NCI-H2107 (cell line): ENCODE measurements at places on chromosomes 5 and 9.
A peak's percentile ranks its signal among the peaks of the same experiment; 100 is the strongest.

GRCh38 chr5:174849426-174849825, 125.0 kb downstream of the MSX2 start:
- DNase-seq = no peak

GRCh38 chr9:22514871-22515270, 68.2 kb downstream of the DMRTA1 start:
- no peak for DNase-seq

- no peak for DNase-seq
Measured at GRCh38 chr9:21933865-21934264, 60.3 kb downstream of the CDKN2A start.

DNA sequence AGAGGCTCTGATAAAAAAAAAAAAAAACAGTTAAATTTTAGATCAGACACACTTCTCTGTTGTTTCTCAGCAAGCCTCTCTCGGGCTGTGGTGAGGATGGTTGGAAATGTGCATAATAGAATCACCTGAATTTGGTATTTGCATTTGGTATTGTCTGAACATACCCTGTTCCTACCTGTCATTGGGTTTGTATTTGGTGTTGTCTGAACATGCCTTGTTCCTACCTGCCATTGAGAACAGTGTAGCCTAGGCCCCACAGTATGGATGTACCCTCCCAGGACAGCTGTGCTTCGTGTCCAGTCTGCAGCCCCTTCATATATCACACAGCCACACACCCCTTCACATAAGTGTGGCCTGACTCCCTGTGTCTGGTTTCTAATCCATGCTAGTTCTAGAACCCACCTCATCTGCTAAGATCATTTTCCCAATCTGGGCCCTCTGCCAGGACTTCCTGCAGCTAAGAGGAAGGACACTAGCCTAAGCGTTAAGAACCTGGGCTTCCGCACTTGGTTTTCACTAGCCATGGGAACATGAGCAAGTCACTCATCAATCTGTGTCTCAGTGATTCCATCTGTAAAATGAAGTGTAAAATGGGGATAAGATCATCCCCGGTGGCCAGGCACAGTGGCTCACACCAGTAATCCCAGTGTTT, 49.2 kb downstream of the ITGA2 start:
- no peak for DNase-seq

DNA sequence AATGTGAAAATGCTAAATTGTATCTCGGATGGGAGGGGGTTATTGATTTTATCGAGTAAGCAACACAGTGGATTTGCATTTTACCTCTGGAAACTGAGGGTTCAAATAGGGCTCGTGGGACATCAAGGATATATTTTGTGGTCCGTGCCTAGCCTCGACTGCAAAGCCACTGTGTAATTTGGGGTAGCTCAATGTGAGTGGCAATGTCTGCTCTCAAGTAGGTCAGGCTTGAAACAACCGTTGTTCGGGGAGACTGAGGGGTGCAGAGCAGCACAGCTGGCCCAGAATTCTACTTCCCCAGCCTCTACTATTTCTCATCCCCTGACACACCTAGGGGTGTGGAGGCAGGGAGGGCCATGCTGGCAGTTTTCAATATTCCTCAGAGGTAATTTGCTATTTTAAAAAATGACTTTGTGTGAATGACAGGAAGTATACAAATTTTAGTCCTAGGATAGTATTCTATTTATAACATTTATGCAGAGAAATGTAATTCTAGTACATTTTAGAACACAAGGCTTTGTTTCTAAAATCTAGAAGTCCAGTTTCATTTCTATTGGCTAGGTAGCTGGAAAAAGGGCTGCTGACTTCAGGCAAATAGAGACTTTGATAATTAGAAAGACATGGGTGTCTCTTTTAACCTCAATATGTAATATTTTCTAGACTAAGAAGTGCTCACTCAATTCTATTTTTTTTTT, 1.4 kb upstream of the DAB2 start:
- no peak for DNase-seq

DNA sequence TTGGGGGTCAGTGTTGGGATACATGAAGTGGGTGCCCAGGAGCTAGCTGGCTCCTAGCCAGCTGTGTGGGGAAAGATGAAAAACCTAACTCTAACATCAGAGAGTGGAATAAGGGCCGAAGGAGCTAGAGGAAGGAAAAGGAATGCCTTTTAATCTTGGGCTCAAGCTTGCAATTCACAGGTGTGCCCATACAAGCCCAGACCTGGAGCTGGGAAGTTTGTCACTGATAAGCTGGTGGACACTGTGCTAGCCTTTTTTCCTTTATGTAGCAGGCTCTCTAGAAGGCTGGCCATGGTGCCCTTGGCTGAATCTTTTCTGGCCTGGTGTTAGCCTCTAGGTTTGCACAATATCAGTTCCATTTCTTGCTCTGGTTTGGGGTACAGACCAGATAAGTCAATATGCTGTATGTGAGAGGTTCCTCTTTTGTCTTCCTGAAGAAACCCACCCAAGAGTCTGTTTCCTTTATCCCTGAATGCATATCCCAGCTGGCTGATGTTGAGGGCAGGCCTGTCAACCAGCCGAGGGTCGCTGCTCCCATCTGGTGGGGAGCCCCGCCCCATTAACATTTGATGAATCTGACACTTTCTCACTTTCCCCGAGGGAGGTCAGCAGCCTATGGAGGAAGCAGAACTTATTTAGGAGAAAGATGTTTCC, 92.4 kb upstream of the CXCL14 start:
- DNase-seq = no peak

- DNase-seq = peak; percentile 24
Measured at GRCh38 chr9:35903049-35903448, 3.0 kb upstream of the HRCT1 start.

GRCh38 chr9:72978744-72979143, 25.9 kb upstream of the ALDH1A1 start:
- no peak for DNase-seq

DNA sequence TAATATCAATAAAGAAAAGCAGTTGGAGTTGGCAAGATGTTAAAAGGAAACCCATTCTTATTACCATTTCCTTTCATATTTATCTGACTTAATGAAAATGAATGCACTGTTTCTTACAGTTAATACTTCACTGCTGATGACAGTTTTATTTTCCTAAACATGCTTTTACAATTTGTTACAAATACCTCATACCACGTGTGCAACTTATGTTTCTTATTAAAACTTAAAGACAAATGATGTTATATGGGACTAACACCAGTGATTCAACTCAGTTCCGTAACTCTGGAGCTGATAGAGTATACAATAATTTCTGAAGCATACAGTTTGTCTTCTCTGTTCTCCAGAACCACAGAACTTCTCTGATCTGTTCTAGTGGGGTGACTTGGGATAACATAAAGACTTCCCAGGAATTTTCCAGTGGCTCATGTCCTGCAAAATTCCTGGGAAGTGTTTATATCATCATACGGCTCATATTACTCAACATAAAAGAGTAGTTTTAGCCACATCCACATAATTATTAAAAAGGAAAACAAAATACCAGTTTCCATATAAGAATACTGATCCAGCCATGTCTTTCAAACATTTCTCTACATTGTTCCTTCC, 1259.0 kb upstream of the C9orf72 start:
- DNase-seq = no peak

- no peak for DNase-seq
Measured at GRCh38 chr5:95057615-95058014, 227.3 kb downstream of the MCTP1 start.

DNA sequence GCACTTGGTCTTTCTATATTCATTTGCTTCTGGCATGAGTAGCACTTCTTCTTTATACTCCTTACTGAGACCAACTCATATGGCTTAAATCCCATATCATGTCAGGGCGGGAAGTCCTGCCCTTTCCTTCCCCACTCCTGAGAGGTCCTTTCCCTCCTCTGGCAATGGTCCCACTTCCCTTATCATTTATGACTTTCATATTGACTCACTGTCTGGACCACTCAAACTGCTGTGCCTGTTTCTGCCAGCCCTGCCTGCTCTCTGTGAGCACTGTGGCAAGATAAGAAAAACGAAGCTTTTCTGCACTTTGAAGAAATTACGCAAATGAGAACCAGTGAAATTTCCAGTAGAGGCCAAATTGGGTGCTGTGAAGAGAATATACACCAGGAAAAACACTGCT, 58.1 kb downstream of the ZNF474 start:
- DNase-seq = no peak

GRCh38 chr5:162096448-162096847, 28.9 kb downstream of the GABRG2 start:
- no peak for DNase-seq

DNA sequence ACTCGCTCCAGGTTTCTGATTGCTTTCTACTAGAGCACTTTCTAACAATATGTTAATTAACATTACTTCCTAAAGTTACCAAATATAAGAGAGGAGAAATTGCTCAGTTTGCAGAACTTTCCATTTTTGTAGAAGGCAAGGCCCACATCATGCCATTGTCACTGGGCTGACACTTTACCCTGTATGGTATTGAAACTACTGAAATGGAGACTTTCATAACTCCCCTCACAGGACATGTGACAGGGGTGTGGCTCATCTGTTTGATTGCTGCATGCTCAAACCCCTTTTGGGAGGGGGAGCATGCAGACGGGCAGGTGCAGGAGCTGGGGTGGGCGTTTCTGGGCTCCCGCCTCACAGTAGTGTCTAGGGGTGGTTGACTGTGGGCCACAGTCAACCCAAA, 206.3 kb upstream of the GHR start:
- no peak for DNase-seq

DNA sequence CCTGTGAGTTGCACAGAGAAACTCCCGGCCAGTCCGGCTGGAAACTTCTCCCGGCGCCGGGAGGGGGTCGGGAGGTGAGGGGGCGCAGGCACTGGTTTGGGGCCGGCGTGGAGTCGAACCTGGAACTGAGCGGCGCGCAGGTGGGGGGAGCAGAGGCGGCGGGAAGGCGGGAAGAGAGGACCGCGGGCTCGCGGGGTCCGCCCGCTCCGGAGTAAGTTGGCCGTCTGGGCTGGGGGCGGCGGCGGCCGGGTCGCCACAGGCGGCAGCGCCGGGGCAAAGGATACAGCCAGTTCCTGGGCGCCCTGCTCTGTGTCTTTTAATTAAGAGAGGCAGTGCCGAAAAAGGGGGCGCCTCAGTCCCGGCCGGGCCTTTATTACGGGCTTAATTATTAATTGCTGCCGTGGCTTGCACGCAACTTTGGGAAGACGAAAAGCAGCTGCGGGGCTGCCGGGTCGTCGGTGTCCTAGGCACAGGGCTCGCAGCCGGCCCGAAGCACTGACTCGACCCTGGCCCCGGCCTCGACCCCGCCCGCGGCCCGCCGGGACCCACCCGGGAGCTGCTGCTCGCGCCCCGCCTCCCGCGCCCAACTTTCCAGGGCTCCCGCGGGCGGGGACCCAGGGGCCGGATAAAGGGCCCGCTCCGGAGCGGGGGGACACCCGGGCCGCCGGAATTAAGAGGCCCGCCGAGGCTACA, 1.1 kb downstream of the NTNG2 start:
- no peak for DNase-seq

GRCh38 chr9:134629586-134630392, 11.8 kb upstream of the COL5A1 start:
- no peak for DNase-seq

DNA sequence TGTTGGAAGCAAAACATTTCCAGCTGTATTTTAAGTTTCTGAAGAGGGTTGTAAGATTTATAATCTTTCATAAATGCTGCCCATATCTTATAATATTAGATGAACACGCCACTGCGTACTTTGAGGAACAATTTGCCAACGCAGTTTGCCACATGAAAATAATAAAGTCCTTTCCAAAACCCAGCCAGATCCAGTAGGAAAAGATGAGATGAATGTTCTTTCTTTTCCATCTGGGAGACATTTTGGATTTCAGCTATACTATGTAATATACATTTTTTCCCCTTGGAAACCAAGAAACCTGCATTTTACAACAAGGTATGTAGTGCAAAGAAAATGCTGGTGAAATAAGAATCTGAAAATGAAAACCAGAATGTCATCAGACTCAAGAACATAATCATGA, 125.4 kb downstream of the NFIB start:
- no peak for DNase-seq

DNA sequence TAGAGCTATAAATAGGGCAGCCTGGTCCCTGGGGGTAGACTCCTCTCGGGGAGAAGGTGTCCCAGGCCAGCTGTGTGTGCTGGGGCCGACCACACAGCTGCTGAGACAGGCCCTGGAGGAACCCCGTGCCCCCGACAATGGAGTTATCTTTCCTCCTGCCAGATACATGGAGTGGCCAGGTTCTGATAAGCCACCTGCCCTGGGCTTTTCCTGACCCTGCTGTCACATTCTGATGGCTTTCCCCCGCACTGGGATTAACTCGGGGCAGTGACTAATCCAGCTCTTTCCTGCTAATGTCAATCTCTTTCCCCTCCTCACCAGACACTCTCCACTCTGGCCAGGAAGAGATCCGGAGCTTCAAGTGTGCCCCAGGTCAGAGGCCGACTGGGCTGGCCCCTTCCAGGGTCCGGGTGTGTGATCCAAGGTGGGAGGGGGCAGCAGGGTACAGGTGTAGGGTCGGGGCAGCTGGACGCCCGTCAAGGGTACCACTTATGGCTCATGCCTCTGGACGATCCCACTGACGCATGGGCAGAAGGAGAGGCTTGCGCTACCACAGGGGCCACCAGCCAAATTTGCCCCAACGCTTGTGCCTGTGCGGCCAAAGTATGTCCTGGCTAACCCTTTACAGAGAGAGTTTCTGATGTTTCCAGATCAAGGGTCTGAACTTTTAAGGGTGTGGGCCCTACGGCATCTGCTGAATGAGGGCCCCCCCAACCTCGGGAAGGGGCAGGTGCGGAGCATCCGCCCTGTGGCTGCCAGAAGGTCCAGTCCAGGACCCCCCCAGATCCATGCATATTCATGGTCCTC, 20.6 kb upstream of the COL5A1 start:
- DNase-seq = no peak

DNA sequence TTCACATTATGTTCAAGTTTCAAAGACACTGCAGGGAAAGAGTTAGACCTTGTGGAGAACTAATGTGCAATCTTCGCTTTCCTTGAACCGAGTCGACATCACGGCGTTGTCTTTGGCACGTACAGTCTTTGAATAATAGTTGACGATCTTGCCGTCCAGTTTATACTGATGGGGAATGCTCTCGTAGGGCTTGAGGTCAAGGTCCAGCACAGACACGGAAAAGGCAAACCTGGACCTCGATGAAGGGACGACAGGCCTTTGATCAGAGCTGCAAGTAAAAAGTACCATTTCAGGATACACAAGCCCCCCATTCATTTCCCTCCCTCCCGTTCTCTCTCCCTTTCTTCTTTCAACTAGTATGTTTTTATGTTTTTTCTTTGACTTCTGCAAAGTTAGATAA, 54.1 kb downstream of the IPPK start:
- no peak for DNase-seq

DNA sequence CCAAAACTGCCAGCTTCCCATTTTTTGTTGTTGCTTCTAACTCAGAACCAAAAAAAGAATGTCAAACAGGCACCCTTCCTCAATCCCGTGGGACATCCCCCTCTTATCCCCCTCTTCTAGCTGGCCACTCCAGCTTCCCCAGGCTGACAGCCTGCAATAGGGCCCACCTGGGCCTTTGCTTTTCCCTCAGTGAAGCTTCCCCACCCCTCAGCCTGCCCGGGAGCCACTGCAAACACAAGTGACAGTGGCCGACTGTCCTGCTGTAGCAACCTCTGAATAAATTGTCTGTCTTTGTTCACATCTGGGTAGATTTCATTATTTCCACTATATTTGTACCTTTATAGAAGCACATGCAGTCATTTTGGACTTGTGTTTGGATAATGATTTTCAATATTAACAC, 245.3 kb downstream of the GADD45G start:
- DNase-seq = no peak
